Fibroblast of skin of scalp (primary cell): ENCODE measurements at places on chromosomes 5 and 9.

DNA sequence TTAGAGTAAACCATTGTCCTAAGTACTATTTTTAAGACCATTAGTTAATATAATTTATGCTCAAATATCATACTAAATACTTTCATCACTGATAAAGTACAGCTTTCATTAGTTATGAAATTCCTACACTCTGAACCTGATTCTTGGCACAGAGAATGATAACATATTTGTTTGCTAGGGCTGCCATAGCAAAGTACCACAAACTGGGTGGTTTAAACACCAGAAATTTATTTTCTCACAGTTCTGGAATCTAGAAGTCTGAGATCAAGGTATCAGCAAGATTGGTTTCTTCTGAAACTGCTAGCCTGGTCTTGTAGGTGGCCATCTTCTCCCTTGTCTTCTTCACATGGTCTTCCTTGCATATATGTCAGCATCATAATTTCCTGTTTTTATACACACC lies 608.4 kb downstream of the TLE1 start:
- peak; percentile 32 for DNase-seq

DNA sequence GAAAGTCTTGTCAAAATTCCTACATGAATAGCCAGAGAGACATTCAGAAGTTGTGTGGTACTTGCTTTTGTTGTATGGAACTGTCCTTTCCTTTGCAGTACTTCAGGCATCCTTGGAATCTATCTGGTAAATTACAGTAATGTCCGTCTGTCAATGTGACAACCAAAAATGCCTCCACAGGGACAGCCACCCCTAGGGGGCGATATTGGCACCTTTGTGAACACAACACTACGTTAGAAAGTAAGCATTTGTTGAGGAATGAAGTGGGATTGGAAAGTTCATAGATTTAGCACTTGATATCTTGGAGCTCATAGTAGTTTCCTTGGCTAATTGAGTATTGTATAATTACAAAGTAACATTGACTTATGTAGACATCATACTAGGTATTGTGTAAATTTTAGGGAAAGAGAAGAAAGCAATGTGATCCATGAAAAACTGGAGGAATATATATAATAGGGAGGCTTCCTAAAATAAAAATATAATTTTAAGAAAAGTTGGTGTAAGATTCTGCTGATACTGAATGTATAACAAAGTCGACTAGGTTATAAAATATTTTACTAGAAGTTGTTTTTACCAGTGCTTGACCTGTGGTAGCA lies 32.7 kb downstream of the TMEFF1 start:
- peak; percentile 47 for DNase-seq

DNA sequence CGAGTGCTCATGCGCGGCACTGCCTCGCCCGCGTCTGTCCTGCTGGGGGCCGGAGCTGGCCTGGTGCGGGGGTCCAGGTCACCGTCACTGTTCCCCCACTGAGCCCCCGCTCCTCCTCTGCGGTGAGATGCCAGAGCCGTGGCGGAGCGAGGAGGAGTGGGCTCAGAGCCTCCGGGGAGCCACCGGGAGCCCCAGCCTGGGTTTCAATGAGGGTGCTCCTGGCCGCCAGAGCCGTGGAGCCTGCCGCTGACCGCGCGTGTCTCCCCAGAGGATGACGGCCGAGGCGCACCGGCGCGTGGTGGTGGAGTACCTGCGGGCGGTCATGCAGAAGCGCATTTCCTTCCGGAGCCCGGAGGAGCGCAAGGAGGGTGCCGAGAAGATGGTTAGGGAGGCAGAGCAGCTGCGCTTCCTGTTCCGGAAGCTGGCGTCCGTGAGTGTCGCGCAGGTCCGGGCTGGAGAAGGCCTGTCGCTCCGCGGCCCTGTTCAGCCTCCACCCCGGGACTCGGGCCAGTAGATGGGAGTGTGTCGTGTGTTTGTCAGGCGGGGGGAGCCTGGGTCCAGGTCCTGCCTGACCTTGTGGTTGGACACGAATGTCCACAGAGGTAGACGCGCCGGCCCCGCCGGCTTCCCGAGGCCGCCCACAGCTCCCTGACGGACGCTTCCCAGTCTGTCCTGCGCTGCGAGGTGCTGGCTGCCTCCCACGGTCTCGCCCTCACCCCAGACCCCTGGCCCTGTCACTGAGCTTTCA lies 22.0 kb downstream of the EXOC3 start:
- DNase-seq = no peak

- no peak for DNase-seq
Observed at GRCh38 chr5:95759005-95759404, 27.9 kb downstream of the RHOBTB3 start.

DNA sequence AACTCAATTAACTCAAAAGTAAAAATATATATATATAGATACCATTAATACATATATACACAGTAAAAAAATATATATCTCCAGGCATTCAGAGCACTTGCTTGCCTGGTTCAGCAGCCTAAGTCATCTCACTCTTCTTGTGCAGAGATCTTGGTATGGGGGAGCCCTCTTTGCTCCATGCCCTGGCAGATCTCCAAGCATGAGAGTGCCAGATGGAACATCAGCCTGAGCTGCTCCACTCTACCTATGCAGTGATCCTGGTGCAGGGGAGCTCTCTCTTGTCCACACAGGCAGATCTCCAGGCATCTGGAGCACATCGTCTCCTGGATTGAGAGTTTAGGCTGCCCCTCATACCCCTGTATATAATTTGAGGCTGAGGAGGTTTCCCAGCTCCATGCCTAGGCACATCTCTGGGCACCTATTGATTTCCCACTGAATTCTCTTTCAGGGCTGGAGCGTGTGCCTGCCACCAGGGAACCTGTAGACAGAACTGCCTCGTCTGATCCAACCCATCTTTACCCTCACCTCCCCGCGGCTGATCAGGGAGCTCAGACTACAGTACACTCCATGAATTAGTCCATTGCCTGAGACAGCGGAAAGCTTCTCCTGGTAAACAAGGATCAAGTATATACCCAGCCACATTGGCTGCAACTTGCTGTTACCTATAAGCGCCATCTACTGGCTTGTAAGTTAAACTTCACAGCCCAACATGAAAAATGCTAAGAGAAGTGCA lies 342.4 kb upstream of the GRIA1 start:
- DNase-seq = peak; percentile 63
